Fibroblast of lung (primary cell): ENCODE measurements at places on chromosomes 1 and 21. TPM values are rescaled to one million over a fixed set of nuclear protein-coding genes. Genes with fewer than 3 reads are reported as not detected.

DNA sequence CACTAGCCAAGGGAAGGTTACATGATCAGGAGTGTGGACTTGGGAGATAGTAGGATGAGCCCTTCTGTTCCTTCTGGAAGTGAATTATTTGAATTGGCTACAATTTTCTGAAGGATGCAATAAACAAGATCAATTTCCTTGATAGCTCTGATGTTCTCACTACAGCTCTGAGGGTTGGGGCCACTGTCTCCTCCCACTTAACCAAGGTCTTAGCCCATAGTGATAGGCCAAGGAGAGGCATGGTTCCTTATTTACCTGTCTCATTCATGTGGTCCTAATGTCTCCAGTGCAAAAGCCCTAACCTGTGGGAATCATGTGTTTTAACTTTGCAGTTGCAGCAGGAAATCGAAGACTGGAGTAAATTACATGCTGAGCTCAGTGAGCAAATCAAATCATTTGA is 34.8 kb downstream of the MIA3 start:
- H3K4me3 ChIP-seq = no peak overlapping the region
- H3K27me3 ChIP-seq = no peaks in the 10 kb centered on the region
- no peak overlapping the region for H3K27ac ChIP-seq
- DNase-seq = no peak
- H3K36me3 ChIP-seq = peaks cover 10% of the 10 kb centered on the region

DNA sequence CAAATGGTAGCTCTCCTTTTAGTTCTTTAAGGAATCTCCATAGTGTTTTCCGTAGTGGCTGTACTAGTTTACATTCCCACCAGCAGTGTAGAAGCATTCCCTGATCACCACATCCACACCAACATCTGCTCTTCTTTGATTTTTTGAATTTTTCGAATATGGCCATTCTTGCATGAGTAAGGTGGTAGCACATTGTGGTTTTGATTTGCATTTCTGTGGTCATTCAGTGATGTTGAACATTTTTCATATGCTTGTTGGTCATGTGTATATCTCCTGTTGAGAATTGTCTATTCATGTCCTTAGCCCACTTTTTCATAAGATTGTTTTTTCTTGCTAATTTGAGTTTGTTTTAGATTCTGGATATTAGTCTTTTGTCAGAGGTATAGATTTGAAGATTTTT is 84.6 kb upstream of the B3GALT2 start:
- no peak overlapping the region for H3K4me3 ChIP-seq
- no peaks in the 10 kb centered on the region for H3K27me3 ChIP-seq
- no peak overlapping the region for H3K27ac ChIP-seq
- peak; percentile 53 for DNase-seq
- H3K36me3 ChIP-seq = no peaks in the 10 kb centered on the region

TBX15 gene
- total RNA-seq = 0.26 and 0.99 TPM in 2 replicates

GRCh38 chr1:26317612-26318337 is at the start of gene CD52:
Gene CD52 (plus strand): TSS chr1:26317958. CDS start chr1:26318018, 60 bp downstream.
- H3K27me3 ChIP-seq = no peaks in the 10 kb centered on the region
- H3K27ac ChIP-seq = no peak within 1 kb of the TSS
- no peak for DNase-seq
- H3K4me3 ChIP-seq = no peak within 1 kb of the TSS
- H3K4me1 ChIP-seq = peaks cover 6% of the 10 kb centered on the region

DNA sequence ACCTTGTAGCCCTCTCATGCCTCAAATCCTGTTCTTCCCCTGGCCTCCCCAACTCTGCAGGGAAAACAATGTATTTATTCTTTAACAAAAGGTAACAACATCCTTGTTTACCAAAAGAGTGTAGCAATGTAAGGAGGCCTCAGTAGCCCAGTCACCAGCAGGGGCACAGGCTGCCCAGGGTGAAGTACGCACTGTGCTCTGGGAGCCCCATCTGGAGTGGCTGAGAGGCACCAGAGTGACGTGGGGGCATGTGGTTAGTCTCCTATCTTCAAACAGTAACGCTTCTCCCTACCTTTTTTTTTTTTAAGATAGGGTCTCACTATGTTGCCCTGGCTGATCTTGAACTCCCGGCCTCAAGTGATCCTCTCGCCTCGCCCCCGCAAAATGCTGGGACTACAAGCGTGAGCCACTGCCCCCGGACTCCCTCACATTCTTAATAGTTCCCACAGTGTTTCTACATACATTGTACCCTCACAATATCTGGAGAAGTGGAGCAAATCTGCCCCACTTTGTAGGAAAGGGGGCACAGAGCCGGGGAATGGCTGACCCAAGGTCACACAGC is 51.3 kb upstream of the ECE1 start:
- no peaks in the 10 kb centered on the region for H3K27me3 ChIP-seq
- H3K4me3 ChIP-seq = peak overlapping the region; percentile 74
- peak overlapping the region; percentile 10 for H3K27ac ChIP-seq
- H3K36me3 ChIP-seq = no peaks in the 10 kb centered on the region
- peaks cover 49% of the 10 kb centered on the region for H3K4me1 ChIP-seq
- no peak for DNase-seq

DNA sequence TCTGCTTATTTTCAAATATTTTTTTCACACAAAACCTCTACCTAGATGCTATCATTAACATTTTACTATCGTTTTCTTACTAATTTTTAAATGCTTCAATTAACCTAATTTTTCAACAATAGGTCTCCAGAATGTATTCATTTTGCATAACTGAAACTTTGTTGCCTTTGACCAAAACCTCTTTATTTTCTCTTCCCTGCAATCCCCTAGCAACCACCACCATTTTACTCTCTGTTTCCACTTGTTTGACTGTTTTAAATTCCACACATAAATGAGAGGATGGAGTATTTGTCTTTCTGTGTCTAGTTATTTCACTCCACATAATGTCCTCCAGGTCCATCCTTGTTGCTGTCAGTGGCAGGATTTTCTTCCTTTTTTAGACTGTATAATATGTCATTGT is 9.5 kb upstream of the F13B start:
- no peaks in the 10 kb centered on the region for H3K27me3 ChIP-seq
- H3K4me1 ChIP-seq = no peaks in the 10 kb centered on the region
- no peak overlapping the region for H3K4me3 ChIP-seq
- no peak for DNase-seq
- no peaks in the 10 kb centered on the region for H3K36me3 ChIP-seq

GRCh38 chr1:33372677-33373076 is 51.8 kb upstream of the A3GALT2 start:
- no peaks in the 10 kb centered on the region for H3K27me3 ChIP-seq
- no peak overlapping the region for H3K27ac ChIP-seq
- H3K36me3 ChIP-seq = peaks cover 10% of the 10 kb centered on the region

FCGR3B gene
- not detected in 2 replicates for total RNA-seq

NEGR1 gene
- total RNA-seq = 0.77 and 3.1 TPM in 2 replicates

MLLT11 gene
- 0.77 and 2.8 TPM in 2 replicates for total RNA-seq

GRCh38 chr1:79006564-79006963 is at the start of gene ADGRL4:
Gene ADGRL4 (minus strand): TSS chr1:79006730. CDS start chr1:79006654, 76 bp downstream.
- H3K27me3 ChIP-seq = no peaks in the 10 kb centered on the region
- peak; percentile 79 for DNase-seq
- no peaks in the 10 kb centered on the region for H3K4me1 ChIP-seq
- no peaks in the 10 kb centered on the region for H3K36me3 ChIP-seq
- peak within 1 kb of the TSS; percentile 38 for H3K27ac ChIP-seq

DNA sequence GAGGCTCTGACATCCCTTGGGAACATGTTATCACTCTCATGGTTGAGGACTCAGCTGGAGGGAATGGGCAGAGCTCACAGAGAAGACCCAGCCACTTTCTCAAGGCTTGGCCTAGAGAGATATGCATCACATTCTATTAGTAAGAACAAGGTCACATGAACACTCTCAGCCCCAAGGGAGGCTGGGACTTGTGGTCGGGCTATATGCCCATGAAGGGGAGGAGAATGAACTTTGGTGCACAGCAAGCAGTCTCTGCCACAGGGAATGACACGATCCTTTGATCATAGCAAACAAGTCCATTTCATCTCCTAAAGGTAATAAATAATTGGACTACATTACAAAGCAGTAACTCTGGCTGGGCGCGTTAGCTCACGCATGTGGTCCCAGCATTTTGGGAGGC is 105.7 kb downstream of the SYF2 start:
- H3K4me3 ChIP-seq = no peak overlapping the region
- no peak for DNase-seq
- H3K36me3 ChIP-seq = no peaks in the 10 kb centered on the region
- H3K27ac ChIP-seq = no peak overlapping the region
- no peaks in the 10 kb centered on the region for H3K4me1 ChIP-seq

PPM1J gene
- 0.83 and 1.0 TPM in 2 replicates for total RNA-seq

DNA sequence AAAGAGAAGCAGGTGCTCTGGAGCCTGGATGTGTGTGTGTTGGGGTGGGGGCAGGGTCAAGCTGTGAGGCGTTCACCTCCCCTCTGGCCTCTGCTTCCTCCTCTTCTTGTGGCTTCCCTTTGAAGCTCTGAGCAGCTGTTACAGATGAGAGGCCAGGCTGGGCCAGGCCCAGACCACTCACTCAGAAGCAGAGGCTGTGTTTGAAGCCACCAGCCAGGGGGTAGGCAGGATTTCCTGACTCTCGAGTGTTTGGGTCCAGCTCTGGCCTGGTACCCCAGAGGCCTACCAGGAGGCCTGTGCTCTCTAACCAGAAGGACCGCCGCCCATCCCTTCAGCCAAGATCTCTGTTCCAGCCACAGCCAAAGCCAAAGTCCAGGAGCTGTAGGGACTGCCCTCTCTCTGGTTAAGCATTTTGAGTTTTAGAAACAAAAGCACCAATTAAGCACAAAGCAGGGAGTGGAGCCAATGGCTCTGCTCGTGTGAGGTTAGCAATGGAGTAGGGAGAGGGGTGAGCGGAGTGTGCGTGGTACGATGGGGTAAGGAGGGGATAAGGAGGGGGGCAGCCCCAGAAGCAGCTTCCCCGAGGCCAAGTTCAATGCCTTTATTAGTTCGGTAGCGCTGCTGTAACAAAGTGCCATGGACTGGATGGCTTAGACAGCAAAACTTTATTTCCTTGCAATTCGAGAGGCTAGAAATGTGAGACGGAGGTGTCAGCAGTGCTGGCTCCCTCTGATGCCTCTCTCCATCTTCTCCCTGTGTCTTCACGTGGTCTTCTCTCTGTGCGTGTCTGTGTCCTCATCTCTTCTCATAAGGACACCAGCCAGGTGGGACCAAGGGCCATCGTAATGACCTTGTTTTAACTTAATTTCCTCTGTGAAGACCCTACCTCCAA is 20.5 kb downstream of the RCSD1 start:
- no peak overlapping the region for H3K27ac ChIP-seq
- DNase-seq = no peak
- no peaks in the 10 kb centered on the region for H3K4me1 ChIP-seq
- H3K4me3 ChIP-seq = no peak overlapping the region
- H3K27me3 ChIP-seq = peaks cover 4% of the 10 kb centered on the region
- H3K36me3 ChIP-seq = no peaks in the 10 kb centered on the region

GRCh38 chr1:226882631-226883409 is 12.4 kb downstream of the PSEN2 start:
- no peaks in the 10 kb centered on the region for H3K27me3 ChIP-seq
- H3K4me1 ChIP-seq = peaks cover 14% of the 10 kb centered on the region
- peak; percentile 57 for DNase-seq
- H3K36me3 ChIP-seq = peaks cover 6% of the 10 kb centered on the region
- peak overlapping the region; percentile 15 for H3K27ac ChIP-seq

DNA sequence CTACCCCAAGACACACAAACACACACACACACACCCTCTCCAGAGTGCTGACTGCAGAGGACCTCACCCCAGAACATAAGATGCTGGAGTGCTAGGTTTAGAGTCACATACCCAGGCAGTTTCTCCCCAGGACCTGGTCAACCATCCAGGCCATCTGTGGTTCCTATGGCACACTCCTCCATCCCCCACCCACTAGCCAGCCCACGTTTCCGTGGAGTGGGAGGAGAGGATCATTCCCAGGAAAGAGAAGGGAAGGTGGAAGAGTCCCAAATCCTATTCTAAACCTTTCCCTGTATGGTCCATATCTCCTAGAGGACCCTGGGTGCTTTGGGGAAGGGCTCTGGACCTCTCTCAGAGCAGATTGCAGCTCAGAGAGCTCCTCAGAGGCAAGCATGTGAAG is 1.1 kb downstream of the KCNJ9 start:
- no peaks in the 10 kb centered on the region for H3K36me3 ChIP-seq
- no peaks in the 10 kb centered on the region for H3K4me1 ChIP-seq
- no peak overlapping the region for H3K27ac ChIP-seq
- no peak for DNase-seq
- peaks cover 34% of the 10 kb centered on the region for H3K27me3 ChIP-seq
- H3K4me3 ChIP-seq = no peak overlapping the region

GRCh38 chr21:45257673-45258341 is 29.9 kb downstream of the POFUT2 start:
- H3K4me3 ChIP-seq = no peak overlapping the region
- DNase-seq = no peak
- H3K4me1 ChIP-seq = no peaks in the 10 kb centered on the region

LRRN2 gene
- 0.26 TPM in 1 of 2 replicates, not detected in the other for total RNA-seq

DNA sequence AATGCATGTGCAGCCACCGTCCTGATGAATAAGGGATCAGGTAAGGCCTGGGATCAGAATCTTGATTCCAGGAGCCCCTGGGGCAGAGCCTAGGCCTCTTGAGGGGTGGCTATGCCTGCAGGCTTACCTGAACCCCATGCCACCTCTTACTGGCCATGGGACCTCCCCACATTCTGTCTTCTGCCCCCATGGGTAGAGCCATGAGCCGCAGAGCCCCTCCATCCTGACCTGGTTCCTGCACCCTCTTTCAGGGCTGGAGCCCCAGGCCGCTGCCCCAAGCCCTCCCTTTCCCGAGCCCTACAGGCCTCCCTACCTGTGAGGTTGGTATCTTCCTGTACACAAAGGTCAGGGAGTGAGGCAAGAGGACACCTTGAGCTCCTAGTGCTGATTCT is 120.8 kb downstream of the DMRTB1 start:
- H3K27ac ChIP-seq = no peak overlapping the region
- peaks cover 2% of the 10 kb centered on the region for H3K27me3 ChIP-seq
- DNase-seq = no peak
- H3K36me3 ChIP-seq = no peaks in the 10 kb centered on the region
- H3K4me3 ChIP-seq = no peak overlapping the region
- no peaks in the 10 kb centered on the region for H3K4me1 ChIP-seq

RAP1GAP gene
- under 0.01 and 0.26 TPM in 2 replicates for total RNA-seq

GJB3 gene
- not detected in 2 replicates for total RNA-seq

DNA sequence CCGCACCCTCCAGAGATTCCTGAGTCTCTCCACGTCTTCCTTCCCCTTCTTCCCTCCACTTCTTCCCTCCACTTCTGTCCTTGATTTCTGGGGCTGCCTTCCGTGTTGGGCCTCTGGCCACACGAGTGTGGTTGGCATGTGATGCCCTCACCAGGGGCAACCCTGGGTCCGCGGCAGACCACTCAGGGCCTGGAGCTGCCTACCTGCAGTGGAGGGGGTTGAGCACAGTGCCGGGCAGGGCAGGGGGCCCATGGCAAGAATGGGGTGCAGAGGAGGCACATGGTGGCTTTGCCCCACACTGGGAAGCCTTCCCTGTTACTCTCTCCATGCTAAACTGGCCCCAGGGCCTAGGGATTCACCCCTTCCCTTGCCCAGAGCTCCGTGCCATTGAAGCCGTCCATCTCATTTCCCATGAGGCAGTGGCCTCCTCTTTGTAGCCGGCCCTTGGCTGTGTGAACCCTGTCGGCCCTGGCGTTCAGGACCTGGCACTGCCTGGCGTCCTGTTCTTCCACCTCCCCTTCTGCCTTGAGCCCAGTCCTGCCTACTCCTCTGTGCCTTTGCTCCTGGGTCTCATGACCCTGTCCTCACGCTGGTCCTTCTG is 13.4 kb downstream of the RRP1 start:
- H3K4me3 ChIP-seq = no peak overlapping the region
- no peak for DNase-seq
- H3K4me1 ChIP-seq = no peaks in the 10 kb centered on the region
- peaks cover 38% of the 10 kb centered on the region for H3K36me3 ChIP-seq
- no peak overlapping the region for H3K27ac ChIP-seq
